ENCODE measurements at places on chromosomes 1 and 21.

GRCh38 chr21:26453267-26453666 is 119.8 kb downstream of the CYYR1 start:
- DNase-seq: no peak

DNA sequence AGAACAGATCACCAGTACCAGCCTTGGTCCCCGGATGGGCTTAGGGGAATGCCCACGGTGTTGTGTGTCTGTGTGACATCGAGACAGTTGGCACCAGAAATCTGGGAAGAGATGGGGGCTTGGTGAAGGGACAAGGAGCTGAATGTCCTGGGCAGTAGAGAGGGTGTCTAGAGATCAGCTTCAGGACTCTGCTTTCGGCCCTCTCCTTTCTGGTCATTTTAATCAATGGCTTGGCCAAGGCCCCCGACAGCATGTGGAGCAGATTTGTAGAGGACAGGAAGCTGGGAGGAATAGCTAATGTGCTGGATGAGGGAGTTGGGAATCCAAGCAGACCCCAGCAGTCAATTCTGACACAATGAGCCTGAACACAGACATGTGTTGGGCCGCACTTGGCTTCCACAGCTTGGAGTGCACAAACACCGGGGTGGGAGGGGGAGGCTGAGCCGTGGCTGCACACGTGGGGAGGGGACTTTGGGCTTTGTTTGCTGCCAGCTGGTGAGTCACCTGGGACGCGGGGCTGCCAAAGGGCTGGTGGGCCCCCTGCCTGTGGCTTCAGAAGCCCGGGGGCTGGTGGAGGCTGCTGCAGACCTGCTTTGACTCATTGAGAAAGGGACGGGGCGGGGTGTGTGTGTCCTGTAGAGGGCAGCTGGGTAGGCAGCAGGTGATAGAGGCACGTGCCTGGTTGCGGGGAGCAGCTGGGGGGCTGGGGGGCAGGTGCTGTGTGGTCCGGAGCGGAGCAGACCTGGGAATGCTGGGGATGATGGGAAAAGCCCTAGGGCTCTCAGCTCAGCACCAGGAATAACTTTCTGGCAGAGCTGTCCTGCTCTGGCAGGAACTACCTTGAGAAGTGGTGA is 20.9 kb downstream of the SLC1A7 start:
- peak; percentile 71 for DNase-seq

DNA sequence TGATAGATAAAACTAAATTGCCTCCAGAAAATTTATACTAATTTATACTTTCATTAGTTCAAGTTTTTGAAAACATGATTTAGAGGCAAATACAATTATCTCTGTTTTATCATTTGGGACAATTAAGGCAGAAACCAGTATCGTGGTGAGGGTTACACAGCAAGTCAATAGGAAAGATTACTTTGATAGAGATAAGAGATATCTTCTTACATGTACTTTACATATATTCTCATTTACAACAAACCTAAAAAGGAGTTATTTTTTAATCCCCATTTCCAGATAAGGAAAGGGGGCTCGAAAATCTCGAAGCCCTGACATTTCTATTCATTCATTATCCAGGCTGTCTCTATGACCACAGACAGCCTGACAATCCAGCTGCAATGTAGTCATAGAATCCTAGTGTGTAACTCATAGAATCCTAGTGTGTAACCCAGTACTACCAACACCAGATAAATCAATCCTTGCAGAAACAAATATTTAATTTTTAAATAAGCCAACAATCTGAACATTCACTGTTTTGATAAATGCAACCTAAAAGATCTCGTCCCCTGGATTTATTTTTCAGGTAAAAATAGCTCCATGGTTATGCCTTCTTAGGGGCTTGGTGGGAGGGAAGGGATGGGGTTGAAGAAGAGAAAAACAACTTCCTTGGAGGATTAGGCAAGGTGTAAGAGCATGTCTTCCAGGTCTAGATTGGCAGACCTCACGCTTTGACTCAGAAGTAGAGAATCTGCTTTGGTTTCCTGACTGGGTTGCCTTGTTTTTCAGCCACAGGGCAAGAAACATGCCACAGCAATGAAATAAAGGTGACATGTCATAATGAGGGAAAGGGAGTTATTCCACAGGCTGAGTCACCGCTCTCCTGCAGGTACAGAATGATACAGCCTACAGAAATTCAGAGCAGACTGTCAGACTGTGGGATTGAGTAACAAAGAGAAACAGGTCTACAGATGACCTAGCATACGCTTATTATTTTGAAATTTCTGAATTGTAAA is 45.6 kb downstream of the IRF2BP2 start:
- peak; percentile 64 for DNase-seq

DNA sequence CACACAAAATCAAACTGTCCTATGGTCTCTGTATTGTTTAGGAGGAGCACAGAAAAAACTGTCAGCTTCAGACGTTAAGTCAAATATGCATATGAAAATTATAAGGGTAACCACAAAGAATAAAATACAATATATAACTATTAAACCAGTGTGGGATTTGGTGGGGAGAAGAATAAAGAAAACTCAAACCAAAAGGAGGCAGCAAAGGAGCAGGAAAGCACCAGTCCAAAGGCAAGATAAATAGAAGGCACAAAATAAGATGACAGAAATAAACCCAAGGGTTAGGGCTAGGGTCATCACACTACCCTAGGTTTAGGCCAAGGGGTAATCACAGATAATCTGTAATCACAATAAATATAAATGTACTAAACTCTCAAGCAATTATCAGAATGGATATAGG is 32.8 kb downstream of the DLGAP3 start:
- DNase-seq: no peak

Measured in AG20443 (cell line).